ENCODE measurements at places on chromosomes 12 and 14. TPM values are rescaled to one million over a fixed set of nuclear protein-coding genes. Genes with fewer than 3 reads are reported as not detected.

DNA sequence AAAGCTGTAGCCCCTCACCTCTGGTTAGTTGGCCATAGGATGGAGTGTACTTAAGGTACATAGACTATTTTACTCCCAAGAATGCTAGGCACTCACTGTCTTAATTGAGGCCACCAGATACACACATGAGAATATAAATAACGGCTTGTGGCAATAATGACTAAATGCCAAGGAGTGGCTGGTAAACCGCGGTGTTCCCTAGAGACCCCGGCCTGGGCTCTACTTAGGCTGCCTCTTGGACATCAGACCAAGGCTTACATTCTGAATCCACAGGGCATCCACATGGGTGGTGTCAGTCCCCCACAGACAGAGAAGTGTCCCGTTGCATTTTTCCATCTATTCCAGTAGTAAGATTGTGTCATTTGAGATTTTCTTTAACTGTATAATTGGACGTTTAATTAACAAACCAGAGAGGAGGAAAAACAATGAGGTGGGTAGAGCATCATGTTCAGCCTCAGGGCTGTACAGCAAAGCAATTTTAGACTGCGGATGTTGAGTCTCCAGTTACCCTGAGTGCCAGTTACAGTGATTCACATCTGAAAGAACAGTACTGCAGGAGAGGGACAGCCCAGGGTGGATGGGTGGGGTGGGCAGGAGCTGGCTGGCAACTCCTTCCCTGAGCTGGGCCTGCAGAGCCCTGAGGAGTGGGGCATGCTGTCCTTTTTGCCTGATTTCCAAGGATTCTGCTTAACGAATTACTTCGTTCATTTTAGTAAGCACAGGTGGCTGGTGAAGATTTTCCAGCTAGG lies 20.5 kb downstream of the CKB start:
- no peak for DNase-seq

Gene HHIPL1
- 4.8 TPM for total RNA-seq

DNA sequence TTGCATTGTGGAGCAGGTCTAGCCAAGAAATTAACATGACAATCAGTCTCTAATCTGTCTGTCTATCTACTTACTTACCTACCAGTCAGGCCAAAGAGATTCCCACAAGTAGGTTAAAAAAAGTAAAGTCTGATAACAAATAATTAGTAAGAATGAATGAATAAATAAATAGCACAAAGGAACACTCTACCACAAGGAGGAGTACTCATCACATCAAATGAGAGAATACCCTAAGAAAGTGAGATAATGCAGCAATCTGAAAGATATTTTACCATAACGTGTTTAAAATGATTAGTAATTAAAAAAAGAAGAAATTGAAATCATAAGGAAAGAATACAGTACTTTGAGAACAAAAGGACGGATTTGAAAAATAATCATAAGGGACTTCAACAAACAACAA lies 187.2 kb downstream of the SYNE2 start:
- no peak for DNase-seq

DNA sequence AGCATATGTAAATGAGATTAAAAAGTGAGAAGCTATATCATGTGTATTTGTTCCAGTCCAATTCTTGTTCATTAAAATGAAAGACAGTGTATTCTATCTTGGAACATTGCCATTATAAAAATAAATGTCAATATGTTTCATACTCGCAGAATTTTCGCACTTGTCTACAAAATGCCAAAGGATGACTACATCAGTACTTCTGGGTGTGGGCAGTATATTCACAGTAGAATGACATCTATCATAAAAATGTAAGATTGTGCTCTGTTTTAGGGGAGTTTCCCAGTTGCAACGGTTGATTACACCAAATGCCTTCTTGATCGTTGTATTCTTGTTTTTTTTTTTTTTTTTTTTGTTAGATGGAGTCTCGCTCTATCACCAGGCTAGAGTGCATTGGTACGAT lies 292.3 kb upstream of the E2F7 start:
- no peak for DNase-seq

- DNase-seq: no peak
Observed at GRCh38 chr14:35875296-35875695, 49.2 kb downstream of the BRMS1L start.

DNA sequence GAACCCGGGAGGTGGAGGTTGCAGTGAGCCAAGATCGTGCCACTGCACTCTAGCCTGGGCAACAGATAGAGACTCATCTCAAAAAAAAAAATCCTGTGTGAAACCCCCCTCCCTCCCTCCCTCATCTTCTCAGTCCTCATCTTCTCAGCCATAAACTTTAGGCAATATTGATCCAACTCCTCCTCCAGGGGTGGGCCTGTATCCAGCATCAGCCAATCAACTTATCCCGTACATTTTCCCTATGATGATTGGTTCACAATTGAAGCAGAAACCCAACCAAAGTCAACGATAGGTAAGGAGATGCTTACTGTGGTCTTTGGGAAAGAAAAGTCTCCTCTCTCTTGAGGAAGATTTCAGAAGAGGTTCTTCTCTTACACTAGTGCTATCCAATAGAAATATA lies 33.5 kb upstream of the CIT start:
- DNase-seq: no peak

GRCh38 chr14:103127356-103127755 lies 4.1 kb downstream of the TNFAIP2 start:
- no peak for DNase-seq

DNA sequence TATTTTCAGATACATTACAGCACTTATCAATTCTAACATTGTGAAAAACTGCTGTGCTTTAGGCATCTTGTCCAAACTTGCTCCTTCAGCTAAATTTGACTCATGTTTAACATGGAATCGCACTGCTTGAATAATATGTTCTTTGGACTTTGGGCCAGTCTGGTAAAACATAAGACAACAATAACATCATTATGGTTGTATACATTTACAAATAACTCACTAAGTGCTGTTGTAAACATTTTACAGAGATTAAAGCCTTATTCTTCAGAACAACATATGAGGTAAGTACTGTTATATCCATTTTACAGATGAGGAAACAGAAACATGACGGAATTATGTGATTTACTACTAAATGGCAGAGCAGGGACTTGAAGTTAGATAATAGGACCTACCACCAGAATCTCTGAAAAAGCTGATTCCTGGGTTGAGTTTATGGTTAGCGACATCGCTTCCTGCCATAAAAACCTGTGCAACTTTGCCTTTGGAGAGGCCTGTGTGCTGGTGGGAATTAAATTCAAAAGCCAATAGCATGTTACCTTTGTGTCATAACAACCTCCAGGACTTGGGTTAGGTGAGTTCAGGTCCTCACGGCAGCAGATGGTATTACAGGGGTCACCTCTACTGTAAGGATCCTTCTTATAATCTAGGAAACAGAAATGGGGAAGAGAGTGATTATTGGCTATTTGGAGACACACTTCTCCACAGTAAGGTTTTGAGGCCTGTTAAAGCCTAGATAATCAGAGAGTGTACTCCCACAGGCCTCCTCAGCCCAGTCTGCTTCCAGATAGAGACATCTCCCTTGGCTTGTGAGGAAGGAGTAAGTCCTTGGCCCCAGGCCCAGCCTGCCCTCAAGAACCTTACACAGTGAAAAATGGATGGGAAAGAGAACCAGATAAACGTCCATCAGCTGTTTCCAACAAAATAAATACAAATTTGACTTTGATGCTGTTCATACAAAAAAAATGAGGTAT lies 61.8 kb downstream of the PLBD1 start:
- DNase-seq: no peak

DNA sequence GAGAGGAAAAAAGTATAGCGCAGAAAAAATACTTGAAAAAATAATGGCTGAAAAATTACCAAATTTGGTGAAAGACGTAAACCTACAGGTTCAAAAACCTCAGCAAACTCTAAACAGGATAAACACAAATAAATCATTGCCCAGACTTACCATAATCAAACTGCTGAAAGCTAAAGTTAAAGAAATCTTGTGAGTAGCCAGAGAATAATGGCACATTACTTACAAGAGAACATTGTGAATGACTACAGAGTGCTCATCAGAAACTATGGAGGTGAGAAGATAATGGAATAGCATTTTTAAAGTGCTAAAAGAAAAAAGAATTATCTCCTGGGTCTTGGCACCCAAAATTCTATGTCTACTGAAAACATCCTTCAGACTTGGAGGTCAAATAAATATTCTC lies 36.0 kb downstream of the ATF1 start:
- no peak for DNase-seq

DNA sequence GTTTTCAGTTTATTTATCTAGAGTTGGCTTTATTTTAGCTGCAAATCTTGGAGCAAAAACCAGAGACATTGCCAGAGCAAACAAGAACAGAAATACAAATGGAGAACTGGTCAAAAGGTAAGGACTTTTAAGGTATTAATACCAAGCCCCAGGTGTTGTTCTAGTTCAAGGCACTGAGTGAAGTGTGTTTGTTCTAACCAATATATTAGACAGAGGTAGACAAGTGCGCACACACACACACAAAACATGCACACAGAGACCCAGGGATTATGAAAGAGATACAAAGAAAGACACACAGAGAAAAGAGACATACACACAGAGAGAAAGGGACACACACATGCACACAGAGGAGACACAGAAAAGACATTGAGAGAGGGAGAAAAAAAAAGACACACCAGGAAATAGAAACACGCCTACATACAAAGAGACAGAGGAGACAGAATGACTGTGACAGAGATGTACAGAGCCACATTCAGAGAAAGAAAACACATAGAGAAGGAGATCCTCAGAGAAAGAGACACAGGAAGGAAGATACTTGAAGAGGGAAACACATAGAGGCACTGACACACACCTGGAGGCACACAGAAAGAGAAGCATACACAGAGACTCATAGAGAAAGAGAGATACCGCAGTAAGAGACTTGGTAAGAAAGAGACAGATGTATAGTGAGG lies 50.2 kb downstream of the MIPOL1 start:
- no peak for DNase-seq

- no peak for DNase-seq
Observed at GRCh38 chr12:638953-639557, 24.2 kb downstream of the NINJ2 start.

Gene GPR68
- total RNA-seq: 2.0 TPM

DNA sequence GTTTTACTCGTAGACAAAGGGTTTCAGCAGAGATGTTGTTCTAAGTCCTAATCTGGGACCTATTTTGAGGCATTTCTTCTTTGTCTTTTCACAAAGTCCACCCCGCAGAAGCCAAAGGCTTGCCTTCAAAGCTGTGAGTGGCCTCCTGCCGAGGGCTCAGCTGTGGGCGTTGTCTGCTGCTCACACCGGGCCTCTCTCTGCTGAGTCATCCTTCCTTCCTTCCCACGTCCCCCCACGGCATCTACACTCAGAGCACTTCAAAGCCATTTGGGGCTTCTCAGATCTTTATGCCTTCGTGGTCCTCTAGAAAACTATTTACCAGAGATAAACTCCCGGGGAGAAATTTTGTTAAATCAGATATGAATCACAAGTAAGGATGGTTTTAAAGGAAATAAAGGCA lies 115.9 kb upstream of the TMPO start:
- no peak for DNase-seq

DNA sequence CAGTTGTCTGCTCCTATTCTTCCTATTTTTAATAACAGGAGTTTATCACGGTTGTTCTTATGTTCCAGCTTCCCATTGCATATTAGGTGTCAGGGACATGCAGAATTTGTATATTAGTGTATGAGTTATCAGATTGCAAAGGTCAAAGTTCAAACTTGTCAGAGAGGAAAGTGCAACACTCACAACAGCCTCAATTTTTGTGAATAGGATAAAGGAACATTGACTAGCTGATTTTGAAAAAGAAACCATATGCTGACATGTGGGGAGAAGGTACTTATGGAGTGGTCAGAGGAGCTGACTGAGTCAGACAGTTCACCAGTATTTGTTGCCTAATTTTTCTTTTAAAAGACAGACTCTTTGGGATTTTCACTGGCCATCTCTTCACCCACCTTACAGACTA lies 222.1 kb downstream of the C12orf50 start:
- no peak for DNase-seq

DNA sequence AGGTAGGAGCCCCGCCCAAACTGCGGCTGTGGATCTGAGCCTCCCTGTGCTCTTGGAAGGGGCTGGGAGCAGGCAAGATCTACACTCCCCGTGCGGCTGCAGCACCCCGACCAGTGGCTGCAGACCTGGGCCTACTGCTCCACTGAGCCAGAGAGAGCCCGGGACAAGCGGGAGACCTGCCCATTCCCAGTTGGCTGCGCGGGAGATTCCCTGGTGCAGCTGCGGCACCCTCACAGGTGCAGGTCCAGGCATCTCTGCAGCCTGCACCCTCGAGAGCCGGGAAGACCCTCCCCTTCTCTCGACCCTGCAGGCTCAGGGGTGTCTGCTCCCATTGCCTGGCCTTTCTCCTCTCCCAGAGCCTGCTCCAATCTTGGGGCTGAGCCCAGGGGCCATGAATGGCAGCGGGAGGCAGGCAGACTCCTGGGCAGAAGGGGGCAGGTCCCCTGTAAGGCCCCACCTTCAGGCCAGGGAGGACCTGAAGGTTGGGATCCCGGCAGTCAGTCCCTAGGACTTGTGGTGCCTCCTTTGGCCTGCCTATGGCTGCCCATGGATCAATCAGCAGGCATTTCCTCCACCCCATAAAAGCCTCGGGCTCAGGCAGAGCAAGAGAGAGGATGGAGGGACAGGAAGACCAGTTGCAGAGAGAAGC lies 8.8 kb upstream of the A2M start:
- no peak for DNase-seq

GRCh38 chr12:82740129-82741000 lies 53.7 kb downstream of the TMTC2 start:
- no peak for DNase-seq

Gene SLCO1B1
- not detected for total RNA-seq

- no peak for DNase-seq
Observed at GRCh38 chr12:2544230-2544629, 250.5 kb upstream of the FKBP4 start.

Gene CLEC14A
- 11.1 TPM for total RNA-seq

- peak; percentile 7 for DNase-seq
Observed at GRCh38 chr12:51683763-51684357, 92.8 kb downstream of the SCN8A start.

- no peak for DNase-seq
Observed at GRCh38 chr14:28303248-28303647, 463.3 kb upstream of the FOXG1 start.

Gene RILPL2
- total RNA-seq: 2.9 TPM

- DNase-seq: peak; percentile 92
Observed at GRCh38 chr14:52068615-52069306, at the start of gene NID2. TSS of gene NID2 (minus strand) at chr14:52069059. CDS start at chr14:52068994, 65 bp downstream.

Gene FGF23
- total RNA-seq: 0.40 TPM

Gene SIX4
- 10.9 TPM for total RNA-seq

Gene SLC25A29
- total RNA-seq: 26.2 TPM

Gene VWF
- total RNA-seq: 76.6 TPM

DNA sequence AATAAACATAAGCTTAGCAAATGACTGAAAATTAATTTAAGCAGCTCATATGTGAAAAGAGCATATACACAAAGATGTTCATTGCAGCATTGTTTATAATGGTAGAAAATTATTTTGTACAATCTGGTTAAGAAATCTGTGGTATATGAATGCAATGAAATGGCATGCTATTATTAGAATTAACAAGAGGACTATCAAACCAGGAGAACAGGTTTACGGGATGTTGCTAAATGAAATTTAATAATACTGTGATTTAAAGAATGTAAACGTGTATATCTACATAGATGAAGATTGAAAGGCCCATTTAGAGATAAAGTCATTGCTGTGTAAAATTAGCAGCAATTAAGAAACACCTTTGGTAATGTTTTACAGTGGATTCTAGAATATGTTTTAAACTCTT lies 70.5 kb downstream of the EID3 start:
- no peak for DNase-seq

Gene ERH
- 145 TPM for total RNA-seq
